NCI-H748 treated with DMSO at 0.1 percent for 48 hours (cell line): ENCODE measurements at places on chromosomes 6 and 20.

DNA sequence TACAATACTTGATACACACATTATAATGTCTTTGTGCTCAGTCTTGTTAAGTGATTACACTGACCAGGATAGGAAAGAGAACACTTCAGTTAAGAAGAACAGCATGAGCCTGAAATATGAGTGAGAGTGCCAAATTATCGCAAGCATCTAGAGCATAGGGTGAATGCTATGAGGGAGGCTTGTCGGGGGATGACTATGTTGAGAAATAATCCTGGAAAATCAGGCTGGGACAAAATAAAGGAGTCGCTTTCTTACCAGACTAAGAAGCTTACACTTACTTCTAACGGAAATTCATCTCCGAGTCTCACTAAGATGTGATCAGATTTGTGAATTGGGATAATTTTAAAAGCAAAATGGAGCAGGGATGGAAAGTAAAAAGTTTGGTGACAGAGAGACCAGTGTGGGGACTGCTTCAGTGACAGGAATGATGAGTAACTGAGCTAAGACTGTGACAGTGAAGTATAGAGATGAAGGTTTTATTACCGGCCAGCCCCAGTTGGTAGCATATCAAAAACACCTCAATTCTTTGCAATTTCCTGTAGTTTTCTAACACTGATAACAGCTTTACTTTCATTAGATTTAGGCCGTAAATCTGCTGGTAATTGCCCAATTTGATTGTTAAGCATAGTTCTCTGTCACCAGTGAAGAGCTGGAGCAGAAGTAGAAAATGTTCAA lies 48.4 kb upstream of the DEFB112 start:
- DNase-seq, result no peak

GRCh38 chr6:156544046-156544445 lies 233.1 kb upstream of the ARID1B start:
- DNase-seq, result no peak

DNA sequence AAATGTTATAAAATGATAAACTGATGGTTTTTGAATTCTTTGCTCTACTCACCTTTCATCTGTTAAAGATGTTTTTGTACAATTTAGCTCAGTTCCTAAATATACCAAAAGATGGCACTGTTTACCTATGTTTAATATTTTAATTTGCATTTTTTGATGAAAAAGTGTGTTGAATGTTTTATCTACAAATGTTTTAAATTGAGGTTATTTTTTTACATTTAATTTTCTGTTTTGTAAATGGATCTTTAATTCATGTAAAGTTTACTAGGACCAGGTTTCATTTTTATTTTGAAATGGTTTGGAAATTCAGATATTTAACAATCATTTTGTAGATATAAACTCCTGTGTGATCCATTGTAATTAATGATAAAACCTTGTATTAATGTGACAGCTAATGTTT lies 30.0 kb downstream of the CDKAL1 start:
- peak; percentile 91 for DNase-seq

DNA sequence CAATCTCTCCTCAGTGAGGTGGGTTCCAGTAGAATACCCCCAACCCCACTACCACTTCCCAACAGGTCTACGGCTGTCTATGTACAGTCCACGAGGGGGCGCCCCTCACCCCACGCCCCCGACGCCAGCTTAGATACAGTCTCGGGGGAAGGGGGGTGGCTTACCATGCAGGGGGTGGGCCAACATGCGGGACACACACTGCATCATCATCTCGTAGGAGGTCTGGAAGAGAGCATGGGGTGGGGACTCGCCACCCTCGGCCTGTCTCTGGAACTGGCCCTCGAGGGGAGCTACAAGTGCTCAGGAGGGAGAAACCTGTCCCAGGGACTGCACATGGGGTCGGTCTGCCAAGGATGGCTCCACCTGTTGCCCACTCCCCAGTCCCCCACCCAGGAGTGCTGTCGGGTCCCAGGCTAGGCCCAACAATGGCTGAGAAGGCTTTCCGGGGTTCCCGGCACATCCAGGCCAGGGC lies 8.5 kb downstream of the MTCH1 start:
- no peak for DNase-seq

DNA sequence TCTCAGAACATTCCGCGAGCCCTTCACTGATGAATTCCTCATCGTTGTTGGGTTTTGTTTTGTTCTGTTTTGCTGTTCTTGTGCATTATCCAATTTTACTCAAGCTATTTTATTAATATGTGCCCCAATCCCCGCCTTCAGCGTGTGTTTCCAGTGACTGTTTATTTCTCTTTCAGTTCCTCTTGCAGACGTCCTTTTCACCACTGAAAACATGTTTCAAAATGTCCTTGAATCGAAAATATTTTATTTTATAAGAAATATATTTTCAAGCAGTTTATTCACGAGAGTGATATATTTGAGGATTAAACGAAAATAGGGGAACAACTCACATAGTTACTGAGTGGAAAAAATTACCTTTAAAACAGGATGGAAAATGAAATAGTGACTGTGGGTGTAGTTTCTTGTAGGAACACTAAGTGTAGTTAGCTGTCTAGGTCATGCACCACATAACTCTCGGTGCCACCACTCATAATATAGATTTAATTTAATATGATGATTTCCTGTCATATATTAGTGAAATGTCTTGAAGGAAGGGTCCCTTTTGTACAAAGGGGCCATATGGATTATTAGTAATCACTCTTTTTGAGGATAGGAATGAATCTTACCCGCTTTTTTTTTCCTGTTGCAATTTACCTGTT lies 45.3 kb upstream of the HDDC2 start:
- no peak for DNase-seq

DNA sequence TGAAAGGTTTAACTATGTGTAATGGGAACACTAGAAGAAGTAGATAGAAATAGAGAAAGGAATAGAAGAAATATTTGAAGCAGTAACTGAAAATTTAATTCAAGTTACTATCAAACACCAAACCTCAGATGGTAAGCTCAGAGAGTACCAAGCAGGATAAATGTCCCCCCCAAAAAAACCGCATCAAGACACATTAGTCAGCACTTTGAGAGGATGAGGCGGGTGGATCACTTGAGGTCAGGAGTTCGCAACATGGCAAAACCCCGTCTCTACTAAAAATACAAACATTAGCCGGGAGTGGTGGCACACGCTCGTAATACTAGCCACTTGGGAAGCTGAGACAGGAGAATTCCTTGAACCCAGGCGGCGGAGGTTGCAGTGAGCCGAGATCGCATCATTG lies 253.1 kb downstream of the C6orf118 start:
- DNase-seq, result no peak

DNA sequence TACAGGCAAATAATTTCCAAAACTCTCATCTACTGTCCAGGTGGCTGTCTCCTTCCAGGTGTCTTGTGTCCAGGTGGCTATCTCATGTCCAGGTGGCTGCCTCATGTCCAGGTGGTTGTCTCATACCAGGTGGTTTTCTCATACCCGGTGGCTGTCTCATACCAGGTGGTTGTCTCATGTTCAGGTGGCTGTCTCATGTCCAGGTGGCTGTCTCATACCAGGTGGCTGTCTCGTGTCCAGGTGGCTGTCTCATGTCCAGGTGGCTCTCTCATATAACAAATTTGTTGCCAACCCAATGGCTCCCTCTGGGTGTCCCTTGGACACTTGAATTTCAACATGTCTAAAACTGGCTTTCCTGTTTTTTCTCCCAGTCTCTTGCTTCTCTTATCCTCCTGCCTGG lies 14.3 kb upstream of the SLC22A3 start:
- no peak for DNase-seq

GRCh38 chr6:136464148-136464547 lies 86.1 kb downstream of the MAP7 start:
- no peak for DNase-seq

DNA sequence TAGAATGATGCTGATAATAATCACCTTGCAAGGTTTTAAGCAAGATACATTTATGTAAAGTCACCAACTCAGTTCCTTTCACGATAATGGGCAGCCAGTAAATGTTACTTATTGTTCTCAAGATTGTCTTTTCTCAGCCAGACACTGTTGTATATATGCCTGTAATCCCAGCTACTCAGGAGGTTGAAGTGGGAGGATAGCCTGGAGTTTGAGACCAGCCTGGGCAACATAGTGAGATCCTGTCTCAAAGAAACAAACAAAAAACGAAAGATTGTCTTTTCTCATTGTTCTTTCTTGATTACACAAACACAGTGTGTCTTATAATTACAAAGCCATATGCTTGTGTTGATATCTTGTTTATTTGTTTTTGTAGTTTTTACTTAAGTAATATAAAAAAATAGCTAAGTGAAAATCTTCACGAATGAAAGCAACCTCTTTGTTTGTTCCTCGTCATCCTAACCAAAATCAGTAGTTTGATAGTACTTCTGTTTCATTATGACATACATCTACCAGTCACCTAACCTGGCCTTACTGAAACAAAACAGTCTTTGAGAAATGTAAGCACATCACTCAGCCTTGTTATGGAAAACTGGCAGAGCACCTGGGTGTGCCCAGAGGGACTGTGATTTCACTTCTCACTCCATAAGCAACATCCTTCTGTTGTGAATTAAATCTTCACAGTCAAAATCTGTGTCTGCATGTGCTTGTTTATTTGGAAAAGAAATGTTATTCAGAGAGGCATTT lies 436.2 kb upstream of the SOX4 start:
- peak; percentile 20 for DNase-seq

- peak; percentile 98 for DNase-seq
Measured at GRCh38 chr20:31603822-31604566, 1.1 kb upstream of the ID1 start.

DNA sequence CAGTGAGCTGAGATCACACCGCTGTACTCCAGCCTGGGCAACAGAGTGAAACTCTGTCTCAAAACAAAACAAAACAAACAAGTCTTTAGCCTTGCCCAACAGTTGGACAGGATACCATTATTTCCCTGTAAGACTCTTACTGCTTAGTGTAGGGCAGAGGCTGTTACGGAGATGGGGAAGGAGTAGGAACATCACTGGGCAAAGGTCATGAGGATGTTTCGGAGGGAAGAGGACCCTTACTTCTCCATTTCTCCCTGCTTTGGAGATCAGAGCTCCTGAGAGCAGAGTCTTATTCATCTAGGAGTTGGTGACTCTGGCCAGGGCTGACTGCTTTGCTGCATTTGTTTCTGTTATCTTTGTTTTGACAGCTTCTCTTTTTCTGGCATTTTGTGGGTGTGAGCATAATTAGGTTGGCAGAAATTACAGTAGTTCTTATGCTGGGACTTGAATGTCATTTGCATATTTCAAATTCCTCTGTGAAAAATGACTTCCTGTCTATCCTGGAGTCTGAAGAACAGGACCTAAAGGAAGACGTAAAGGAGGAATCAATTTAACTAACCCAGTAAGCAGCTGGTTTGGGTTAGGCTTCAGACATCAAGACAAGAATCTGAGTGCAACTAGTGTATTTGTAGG lies 89.0 kb downstream of the CDS2 start:
- no peak for DNase-seq

DNA sequence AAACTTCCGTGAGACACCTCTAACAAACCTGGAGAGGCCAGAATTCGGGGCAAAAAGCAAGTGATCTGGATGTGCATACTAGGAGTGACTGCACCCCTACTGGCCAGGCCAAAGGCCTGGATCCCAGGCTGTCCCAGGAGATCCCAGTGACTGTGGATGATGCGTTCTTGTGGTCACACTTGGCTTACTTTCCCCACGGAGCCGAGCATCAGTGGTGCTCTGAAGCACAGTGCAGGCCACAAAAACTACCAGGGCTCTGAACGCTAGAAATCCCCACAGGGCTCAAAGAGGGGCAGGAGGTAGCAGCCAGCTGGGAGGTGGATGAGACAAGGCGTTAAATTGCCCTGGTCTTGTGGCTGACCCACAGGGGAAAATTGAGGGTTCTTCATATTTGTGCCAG lies 7.1 kb downstream of the TRIM26 start:
- no peak for DNase-seq

- DNase-seq, result no peak
Measured at GRCh38 chr20:53793783-53794383, 200.2 kb upstream of the ZNF217 start.

GRCh38 chr20:53161473-53161872 lies 189.3 kb downstream of the TSHZ2 start:
- no peak for DNase-seq

DNA sequence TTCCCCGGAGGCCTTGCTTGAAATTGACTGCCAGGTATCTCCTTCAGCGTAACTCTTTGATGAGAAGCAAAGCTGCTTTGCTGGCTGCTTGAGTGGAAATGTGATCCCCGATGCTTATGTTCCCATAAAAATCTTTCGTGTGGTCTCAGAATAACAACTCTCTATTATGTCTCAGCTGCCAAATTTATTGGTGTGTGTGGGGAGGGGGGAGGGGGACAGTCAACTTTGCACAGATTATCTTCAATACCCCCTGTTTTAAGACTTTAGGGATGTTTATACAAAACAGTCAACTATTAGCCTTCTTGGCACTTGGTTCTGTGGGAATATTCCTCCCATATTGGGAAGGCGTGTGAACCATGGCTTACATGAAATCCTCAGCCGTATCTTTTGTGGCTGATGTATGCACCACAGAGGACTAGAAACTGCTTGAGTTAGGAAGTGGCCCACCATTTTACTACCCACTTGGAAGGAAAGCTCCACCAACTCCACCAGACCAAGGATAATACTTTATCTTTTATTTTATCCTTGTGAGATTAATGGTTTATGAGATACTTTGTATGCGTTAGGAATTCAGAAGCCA lies 101.5 kb upstream of the SLC24A3 start:
- no peak for DNase-seq

DNA sequence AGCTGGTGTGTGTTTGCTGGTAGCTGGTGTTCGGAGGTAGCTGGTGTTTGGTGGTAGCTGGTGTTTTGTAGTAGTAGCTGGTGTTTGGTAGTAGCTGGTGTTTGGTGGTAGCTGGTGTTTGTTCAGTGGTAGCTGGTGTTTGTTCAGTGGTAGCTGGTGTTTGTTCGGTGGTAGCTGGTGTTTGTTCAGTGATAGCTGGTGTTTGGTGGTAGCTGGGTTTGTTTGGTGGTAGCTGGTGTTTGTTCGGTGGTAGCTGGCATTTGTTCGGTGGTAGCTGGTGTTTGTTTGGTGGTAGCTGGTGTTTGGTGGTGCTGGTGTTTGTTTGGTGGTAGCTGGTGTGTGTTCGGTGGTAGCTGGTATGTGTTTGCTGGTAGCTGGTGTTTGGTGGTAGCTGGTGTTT lies 48.0 kb downstream of the BMP7 start:
- no peak for DNase-seq

DNA sequence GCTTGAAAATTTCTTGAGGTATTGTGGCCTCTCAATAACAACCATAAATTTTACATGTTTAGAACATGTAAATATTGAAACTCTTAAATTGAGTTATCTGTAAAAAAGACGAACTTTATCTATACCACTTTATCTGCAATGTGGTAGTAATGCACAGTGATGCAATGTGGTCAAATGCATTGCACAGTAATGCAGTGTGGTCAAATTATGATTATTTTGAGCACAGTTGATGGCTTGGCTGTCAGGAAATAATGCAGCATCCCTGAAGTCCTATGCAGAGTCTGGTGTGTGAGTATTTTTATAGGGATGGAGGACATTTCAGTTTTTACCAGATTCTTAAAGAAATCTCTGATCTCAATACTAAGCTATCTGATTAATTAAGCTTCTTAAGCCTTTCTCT lies 5.1 kb downstream of the TTK start:
- DNase-seq, result no peak
